Activated CD4-positive, alpha-beta T cell treated with anti-CD3 and anti-CD28 coated beads, Interleukin-2, amount 10 ng/mL, durations not matched to agents 24 days and 14 days (primary cell): ENCODE measurements at places on chromosomes 7 and 10.

GRCh38 chr10:103144041-103144440, 49.0 kb downstream of the NT5C2 start:
- no peak for DNase-seq

DNA sequence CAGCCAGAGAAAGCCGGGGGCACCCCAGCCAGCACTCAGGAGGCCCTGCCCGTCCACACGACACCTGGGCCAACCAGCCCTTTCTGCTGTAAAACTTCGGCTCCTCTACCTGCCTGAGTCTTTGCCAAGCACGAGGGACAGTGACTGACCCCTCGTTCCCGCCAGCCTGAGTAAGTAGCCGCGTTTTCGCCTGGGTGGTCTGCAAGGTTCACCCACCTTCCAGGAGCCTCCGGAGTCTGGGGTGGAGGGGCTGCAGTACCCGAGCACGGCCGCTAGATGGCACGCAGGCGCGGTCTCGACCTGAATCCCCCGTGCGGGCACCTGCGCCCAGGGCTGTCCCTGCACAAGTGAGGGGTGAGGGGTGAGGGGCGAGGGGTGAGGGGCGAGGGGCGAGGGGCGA, 192.7 kb downstream of the PTPRN2 start:
- DNase-seq: peak; percentile 73

DNA sequence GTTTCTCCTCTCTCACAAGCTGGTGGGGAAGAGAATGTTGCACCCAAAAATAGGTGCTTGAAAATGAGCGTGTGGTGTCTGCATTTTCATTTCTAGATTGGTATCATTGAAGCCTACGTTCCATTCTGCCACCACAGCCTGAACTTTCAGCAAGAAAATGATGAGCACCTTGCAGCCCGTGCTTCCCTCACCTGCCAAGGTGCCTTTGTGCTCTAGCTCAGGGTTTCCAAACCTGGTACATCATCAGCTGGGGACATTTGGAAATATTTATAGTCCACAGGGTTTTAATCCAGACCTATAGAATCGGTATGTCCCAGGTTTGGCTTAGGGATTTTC, 701.2 kb downstream of the AUTS2 start:
- no peak for DNase-seq

- no peak for DNase-seq
These were observed 62.8 kb downstream of the ZRANB1 start for GRCh38 chr10:125004571-125005311.

GRCh38 chr10:5584895-5585516, 60.2 kb downstream of the CALML3 start:
- no peak for DNase-seq

- DNase-seq: no peak
These were observed 160.0 kb downstream of the NEBL start for GRCh38 chr10:20737107-20737506.

DNA sequence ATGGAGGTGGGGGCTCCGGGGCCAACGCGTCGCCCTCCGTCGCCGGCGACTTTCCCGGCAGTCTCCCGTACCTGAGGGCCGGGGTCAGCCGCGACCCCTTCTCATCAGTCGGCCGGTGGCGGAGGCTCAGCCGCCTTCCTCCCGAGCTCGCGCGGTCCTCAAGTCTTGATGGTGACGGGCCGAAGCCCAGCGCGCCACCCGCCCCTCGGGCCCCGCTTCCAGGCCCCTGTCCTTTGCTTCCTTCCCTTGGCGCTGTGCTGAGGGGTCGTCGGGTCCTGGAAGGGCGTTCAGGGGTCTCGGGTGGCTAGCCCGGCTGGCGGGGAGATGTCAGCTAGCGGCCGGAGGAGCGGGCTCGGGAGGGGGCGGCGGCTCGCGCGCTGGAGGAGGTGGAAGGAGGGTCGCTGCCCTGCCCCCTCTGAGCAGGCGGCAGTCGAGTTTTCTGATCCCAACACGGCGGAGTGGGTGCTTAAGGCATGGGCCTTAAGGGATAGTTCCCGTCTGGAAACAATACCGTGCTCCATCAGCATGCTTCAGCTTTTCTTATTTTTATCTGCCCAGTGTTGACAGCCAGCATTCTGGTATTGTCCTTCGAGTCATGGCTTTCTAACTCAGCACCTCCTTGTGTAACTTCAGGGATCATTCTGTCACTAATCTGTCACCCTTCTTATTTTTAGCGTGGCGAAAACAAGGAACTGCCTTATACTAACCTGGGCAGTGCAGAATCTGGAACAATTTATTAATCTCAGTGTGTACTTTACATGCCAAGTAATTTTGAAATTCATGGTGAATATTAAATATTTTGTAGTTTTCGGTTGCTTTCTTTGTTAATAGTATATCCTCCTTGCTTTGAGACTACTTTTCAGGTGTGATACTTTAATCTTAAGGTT, 748 bp downstream of the PHTF2 start:
- peak; percentile 80 for DNase-seq

- no peak for DNase-seq
These were observed 73.2 kb upstream of the CCAR1 start for GRCh38 chr10:68647672-68648341.

DNA sequence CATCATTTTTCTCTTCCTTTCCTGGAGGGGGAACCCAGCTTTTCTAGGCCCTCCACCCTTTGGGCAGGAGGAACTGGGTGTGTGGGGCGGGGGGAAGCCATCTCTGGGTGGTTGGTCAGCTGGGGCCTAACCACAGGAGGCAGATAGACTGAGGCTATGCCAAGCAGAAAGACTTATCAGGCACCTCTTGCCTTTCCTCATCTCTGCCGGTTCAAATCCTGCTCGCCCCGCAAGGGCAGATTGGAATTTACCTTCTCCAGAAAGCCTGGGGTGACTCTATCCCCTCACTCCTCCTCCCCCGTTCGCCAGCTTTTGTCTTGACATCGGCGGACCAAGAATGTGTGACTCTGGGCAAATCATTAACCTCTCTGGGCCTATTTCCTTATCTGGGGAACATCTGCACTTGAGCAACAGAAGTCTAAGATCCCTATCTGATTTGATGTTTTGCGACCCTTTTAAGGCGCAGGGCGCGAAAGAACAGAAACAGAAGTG, 584 bp upstream of the GARS1 start:
- DNase-seq: no peak

DNA sequence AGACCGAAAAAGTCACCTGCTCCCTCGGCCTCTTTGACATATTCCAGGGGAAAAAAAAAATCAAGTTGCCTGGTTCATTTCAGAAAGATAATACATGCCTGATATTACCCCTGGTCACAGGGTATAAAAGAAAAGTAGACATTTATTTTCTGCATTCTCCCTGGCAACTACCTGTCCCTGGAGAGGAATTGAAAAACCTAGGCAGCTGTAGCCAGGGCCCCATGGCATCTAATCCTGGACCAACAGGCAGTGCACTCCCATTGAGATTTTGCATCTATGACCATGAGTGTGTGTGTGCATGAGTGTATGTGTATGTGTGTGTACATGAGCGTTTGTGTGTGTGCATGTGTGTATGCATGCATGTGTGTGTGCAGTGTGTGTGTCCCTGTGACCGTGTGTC, 338.2 kb upstream of the PFKP start:
- no peak for DNase-seq

DNA sequence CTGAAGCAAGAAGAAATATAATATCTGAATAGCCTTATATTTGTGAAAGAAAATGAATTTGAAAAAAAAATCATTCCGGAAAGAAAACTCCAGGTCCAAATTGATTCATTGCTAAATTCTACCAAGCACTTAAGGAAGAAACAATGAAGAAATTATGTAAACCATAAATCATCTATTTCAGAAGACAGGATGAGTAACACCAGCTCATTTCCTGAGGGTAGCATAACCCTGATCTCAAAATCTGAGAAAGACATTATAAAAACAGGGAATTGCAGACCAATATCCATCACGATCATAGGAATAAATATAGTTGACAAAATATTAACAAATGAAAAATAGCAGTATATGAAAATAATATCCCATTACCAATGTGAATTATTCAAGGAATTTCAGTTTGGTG, 70.1 kb upstream of the RAB18 start:
- DNase-seq: no peak
